ENCODE measurements at places on chromosomes 5 and 9.

DNA sequence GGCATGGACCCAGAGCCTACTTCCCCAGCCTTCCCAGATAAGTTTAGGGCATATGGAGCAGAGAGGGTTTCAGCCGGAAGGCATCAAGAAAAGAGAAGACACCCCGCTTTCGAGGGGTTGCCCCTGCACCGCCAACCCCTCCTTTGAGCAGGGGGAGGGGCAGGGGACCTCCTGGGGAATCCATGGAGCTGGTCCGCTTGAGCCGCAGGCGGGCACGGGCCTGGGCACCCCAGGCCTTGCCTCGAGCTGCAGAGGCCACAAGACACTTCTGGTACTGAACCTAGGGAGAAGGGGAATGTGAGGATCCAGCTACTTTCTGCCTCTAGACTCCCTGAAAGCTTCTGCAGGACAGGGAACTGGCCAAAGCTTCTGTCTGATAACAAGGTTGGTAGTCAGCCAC is 1.3 kb upstream of the SRA1 start:
- no peak for DNase-seq

- DNase-seq = no peak
Measured at GRCh38 chr9:123359106-123359505, 3.1 kb downstream of the CRB2 start.

DNA sequence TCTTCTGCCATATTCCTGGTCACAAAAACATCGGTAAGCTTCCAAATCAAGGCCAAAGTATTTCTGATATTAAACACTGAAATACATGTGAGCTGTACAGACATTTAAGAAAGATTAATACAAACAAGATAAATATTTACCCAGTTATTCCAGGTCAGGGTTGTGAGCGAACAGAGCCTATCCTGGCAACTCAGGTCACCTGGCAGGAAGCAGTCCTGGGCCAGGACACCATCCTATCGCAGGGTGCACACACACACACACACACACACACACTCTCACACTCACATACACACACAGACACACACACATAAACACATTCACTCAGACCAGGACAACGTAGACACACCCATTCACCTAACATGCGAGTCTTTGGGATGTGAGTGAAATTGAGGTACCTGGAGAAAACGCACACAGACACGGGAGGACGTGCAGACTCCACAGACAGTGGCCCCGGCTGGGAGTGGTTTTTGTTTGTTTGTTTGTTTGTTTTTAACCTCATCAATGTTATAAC is 82.4 kb upstream of the CACNA1B start:
- no peak for DNase-seq

GRCh38 chr9:70486127-70486526 is 71.7 kb upstream of the KLF9 start:
- DNase-seq = no peak

- DNase-seq = no peak
Measured at GRCh38 chr5:2742921-2743679, 8.4 kb downstream of the IRX2 start.

GRCh38 chr5:17151686-17152085 is 65.7 kb upstream of the BASP1 start:
- peak; percentile 78 for DNase-seq

DNA sequence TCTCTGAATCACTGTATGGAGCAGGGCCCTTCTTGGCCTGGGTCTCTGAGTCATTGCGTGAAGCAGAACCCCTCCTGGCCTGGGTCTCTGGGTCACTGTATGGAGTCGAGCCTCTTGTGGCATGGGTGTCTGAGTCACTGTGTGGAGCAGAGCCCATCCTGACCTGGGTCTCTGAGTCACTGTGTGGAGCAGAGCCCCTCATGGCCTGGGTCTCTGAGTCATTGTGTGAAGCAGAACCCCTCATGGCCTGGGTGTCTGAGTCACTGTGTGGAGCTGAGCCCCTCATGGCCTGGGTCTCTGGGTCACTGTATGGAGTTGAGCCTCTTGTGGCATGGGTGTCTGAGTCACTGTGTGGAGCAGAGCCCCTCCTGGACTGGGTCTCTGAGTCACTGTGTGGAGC is 94.0 kb upstream of the RAPGEF1 start:
- DNase-seq = peak; percentile 18

DNA sequence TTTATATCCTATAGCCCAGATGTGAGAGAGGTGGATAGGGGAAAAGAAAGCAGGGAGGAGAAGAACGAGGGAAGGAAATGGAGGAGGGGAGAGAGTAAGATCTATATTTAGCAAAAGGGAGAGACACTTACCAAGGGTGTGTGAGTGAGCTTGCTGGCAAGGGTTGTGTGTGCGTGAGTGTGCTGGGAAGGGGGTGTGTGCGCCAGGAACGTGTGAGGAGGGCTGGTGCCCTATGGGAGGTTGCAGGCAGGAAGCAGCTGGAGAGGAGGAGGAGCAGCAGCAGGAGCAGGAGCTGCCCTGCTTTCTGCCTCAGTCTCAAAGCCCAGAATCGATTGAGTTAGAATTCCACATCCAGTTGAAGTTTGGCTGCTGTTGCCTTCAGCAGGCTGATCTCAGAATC is 148.3 kb upstream of the RUSC2 start:
- DNase-seq = peak; percentile 59

DNA sequence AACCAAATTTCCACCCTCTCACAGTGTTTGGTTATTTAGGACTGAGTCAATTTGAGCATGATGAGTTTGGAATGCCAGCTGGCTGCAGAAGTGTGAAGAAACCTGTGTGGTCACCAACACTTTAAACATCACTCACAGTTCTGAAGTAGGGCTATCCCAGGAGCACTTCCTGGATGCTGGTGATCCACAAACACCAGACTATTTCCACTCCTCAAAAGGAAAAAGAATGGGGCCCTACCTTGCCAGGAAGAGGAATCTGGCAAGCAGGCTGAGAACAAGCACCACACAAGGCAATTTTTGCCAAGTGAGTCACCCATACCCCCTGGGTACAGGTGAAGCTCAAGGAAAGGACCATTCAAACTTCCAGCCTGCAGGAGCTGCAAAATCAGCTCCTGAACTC is 294.2 kb upstream of the PTGER4 start:
- peak; percentile 66 for DNase-seq

- DNase-seq = peak; percentile 64
Measured at GRCh38 chr5:151451626-151452520, 4.5 kb downstream of the SLC36A1 start.

GRCh38 chr5:65152131-65152530 is 329.6 kb downstream of the ADAMTS6 start:
- peak; percentile 31 for DNase-seq

GRCh38 chr9:124934290-124934689 is 6.6 kb downstream of the GOLGA1 start:
- peak; percentile 77 for DNase-seq

- peak; percentile 32 for DNase-seq
Measured at GRCh38 chr5:140480310-140481014, 67.0 kb upstream of the EIF4EBP3 start.

DNA sequence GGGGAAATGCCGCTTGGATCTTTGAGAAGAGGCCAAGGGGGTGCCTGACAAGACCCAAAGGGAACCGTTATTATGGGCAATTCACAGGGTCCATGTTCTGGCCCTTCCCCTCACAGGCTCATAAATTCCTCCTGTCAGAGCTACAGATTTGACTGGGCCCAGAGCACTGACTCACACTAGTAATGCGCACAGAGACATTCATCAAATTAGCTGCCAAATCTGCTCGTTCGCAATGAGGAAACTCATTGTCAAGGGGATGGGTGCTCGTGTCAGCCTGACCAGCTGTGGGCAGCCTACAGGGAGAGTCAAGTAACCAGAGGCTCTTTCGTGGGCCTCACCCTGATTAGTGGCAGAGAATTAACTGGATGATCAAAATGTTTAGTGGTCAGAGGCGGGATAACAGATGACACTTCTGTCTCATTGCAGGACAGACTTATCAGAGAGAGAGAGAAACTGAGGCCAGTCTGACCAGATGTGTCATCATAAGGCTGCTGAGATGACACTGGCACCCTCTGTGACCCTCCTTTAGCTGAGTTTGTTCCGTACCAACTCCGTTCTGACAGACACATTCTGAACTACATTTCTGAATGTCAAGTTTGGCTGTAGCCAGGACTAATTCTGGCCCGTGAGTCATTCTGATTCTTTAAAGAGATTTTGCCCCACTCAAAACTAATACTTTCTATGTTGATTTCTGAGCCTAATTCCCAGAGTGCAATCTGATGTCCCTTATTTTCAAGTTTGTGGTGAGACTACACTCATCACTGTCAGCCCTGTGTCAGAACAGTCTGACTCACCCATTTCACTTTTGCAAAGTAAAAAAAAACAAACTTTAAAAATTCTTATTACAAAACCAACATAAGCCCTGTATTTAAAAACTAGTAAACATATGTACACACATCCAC is 377.1 kb downstream of the ACTL7B start:
- DNase-seq = peak; percentile 90

GRCh38 chr9:556199-556598 is 285.3 kb upstream of the DMRT1 start:
- no peak for DNase-seq

DNA sequence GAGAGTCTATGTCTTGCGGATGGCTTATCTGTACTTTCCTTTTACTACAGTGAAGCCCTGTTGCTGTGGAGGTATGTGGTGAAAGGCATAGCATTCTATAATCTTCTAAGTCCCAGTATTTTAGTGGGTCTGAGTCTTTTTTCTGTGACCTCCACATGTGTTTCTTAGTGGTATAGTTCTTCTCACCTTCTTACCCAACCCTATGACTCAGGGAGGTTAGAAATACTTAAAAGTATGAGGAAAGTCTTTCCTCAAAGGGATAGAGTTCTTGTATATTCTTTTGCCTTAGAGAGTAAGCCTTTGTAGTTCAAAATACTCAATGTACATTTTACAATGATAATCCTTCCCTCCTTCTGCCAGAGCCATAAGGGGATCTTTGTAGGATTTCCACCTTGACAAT is 621.9 kb upstream of the CTNND2 start:
- DNase-seq = no peak

DNA sequence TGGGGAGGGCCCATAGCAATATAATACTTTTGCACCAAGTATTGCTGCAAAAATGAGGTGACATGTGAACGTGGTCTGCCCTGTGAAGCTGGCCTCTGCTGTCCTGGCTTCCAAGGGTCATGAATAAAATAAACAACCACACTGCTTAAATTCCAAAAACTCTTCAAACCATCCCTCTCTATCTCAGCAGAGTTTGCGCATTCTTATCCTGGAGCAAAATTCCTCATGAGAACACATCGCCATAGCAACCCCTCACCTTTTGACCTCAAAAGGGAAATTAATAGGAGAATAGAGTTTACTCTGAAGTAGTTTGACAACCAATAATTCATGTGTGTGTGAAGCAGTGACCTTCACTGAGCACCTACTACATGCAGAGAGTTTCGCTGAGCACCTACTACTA is 342.9 kb downstream of the SPOCK1 start:
- peak; percentile 51 for DNase-seq

- no peak for DNase-seq
Measured at GRCh38 chr5:27474395-27474794, 436.0 kb upstream of the CDH9 start.

DNA sequence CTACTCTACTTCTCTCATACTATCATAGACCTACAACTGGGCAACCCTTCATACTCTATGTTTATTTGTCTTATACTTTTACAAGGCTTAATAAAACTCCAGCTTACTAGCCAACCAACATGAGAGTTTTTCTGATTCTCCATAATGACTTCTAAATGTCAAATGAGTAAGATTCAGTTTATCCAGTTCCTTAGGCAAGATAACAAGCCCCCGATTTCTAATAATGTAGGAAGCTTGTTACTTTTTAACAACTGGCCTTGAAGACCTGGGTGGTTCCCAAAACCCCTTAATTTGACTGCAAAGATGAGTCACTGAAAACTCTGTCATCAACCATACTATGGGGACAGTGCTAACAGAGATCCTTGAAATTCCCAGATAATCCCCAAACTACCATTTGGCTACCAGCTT is 294.6 kb upstream of the ACTBL2 start:
- DNase-seq = no peak

DNA sequence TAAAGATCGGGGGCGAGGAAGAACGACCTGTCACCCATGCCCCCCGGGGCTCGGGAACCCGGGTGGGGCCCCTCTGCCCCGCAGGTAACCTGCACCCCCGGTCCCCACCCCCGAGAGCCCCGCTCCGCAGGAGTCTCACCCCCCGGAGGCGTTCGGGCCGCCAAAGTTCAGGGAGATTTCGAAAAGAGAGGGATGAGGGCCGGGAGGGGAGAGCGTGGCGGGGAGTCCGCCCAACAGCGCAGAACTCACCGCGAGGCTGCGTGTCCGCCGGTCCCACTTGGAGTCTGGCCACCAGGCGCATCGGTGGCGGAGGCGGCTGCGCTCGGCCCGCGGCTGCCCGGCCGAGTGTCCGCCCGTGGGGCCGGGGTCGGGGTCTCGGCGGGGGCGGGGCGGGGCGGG is at the start of gene PHF19:
PHF19 (minus strand) TSS at position 347 of the 399 bp plus-strand sequence. CDS start 2,447 bp downstream, outside the sequence.
- peak; percentile 61 for DNase-seq

DNA sequence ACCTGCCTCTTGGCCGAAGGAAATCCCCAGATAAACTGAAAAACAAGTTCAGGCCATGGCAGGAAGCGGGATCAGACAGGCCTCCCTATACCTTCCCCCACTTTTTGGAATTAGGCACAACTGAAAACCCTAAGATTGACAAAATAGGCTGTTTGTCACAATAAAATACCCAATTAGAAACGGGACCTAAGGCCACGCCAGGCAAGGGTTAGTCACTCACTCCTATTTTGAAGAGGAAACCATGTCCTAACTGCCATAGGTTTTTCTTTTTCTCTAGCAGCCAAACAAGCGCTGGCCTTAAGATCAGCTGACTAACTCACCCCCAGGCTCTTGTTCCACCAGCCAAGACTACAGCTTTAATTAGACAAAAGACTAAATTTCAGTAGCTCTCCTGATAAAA is 11.9 kb downstream of the FBP2 start:
- DNase-seq = no peak

DNA sequence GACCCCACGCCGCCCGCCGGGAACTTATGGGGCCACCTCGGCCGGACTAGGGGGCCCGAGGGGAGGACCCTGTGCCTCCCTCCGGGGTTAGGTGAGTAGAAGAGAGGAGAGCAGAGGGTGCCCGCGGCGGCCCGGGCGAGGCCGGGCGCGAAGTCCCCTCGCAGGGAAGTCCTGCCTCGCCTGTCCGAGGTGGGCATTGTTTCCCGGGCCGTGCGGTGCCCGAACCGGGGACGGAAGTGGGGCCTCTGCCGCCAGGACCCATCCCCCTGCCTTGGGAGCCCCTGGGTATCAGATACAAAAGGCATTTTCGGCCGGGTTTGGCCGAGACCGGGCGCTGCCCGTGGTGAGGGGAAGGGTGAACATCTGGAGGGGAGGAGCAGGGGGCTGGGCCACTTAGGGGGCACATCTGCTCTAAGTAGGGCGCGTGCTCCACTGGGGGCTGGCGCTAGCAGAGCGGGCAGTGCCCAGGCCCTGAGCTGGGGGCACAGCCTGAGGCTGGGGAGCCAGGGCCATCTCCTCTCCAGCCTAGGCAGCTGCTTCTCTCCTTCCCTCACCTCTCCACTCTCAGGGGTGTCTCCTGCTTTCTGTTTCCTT is 48.2 kb downstream of the DAB2IP start:
- DNase-seq = no peak

GRCh38 chr5:168443533-168443932 is 42.7 kb upstream of the RARS1 start:
- no peak for DNase-seq

DNA sequence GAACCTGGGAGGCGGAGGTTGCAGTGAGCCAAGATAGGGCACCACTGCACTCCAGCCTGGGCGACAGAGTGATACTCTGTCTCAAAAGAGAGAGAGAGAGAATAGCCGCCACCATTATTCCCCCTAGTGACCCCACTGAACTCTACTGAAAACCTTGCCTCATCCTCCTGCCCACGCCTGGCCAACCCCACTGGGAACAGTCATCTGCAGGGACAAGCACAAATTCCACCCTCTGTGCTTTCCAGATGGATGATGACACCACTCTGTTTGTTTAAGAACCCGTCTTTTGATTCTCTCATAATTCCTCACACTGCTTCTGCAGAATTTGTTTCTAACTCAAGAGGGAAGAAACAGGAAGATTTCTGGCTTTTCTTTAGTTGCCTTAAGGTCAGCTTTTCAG is 12.2 kb downstream of the BHMT2 start:
- DNase-seq = no peak

All from EL (cell line).